ENCODE measurements at places on chromosomes 5 and 9.

DNA sequence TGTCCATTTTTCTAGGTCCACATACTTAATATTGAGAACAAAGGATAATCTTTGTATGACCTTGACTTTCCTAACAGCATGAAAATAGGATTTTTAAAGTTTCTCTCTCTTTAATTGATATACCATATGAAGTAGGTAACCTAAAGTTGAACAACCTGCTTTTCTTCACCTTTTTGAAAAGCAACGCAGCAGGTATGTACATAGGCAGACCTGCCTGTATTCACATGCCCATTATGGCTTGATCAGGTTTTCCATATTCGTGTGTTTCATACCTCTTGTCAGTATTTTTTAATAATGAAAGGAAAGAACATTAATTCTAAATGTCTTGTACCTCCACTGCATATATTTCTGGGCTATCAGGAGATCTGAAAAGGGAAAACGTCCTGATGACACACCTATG, 1.5 kb upstream of the ADAMTSL1 start:
- no peak for DNase-seq

GRCh38 chr5:1468247-1468612, 23.0 kb upstream of the SLC6A3 start:
- no peak for DNase-seq

DNA sequence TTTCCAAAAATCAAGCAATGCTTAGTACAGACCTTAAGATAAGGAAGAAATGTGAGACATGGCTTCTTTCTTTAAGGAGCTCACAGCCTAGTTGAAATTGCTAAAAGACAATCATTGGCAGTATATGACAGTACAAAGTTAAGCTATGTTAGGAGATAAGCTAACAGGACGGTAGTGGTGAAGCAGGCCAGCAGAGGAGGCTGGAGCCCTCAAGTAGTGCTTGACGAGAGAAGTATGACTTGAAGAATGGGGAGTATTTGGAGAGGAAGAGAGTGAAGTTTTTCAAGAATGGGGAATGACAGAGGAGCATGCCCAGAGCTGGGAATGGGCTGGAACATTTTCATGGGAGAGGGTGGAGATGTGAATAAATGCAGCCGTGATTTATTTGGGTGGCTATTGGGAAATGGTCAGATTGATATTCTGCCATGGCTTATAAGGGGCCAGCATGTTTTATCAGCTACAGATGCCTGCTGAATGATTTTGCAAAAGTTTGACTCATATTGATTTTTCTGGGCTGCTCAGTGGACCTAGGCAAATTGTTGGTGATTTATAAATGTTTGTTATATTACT, 43.7 kb downstream of the LURAP1L start:
- DNase-seq, result no peak

DNA sequence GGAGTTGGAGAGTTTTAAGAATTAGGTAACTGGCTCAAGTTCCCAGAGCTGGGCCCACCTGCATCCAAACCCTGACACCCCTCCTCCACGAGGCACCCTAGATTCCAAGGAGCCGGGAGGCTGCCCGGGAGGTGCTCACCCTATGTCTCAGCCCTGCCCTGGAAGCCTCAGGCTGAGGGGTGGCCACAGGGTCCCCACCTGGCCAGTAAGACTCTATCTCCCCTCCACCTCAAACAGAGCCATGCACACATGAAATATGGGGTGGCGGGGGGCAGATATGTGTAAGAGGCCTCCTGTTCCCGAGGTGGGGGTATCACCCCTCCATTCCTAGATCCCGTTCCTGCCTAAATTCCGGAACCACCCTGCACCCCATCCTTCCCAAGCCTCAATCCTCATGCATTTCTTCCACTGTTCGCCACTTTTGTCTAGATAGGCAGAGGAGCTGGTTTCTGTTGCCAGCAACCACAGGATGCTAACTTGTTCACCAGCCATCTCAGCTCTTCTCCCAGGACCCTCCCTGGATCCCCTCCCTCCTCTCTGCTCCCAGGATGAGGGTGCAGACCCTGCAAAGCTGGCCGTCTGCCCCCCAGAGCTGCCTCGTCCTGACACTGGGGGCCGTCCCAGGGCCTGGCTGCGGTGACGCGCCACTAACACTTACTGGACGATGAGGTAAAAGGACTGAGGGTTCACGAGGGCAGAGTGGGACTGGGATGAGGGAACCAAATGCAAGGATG, 44.1 kb downstream of the COL23A1 start:
- no peak for DNase-seq

GRCh38 chr9:113556877-113557593, 93.5 kb downstream of the RGS3 start:
- DNase-seq, result no peak

- no peak for DNase-seq
Measured at GRCh38 chr5:16866795-16867576, 69.1 kb downstream of the MYO10 start.

- DNase-seq, result no peak
Measured at GRCh38 chr9:131635285-131635684, 90.0 kb downstream of the PRRT1B start.

- no peak for DNase-seq
Measured at GRCh38 chr5:68242743-68243142, 27.2 kb downstream of the PIK3R1 start.

GRCh38 chr5:39273314-39273954, 54.1 kb upstream of the FYB1 start:
- no peak for DNase-seq

DNA sequence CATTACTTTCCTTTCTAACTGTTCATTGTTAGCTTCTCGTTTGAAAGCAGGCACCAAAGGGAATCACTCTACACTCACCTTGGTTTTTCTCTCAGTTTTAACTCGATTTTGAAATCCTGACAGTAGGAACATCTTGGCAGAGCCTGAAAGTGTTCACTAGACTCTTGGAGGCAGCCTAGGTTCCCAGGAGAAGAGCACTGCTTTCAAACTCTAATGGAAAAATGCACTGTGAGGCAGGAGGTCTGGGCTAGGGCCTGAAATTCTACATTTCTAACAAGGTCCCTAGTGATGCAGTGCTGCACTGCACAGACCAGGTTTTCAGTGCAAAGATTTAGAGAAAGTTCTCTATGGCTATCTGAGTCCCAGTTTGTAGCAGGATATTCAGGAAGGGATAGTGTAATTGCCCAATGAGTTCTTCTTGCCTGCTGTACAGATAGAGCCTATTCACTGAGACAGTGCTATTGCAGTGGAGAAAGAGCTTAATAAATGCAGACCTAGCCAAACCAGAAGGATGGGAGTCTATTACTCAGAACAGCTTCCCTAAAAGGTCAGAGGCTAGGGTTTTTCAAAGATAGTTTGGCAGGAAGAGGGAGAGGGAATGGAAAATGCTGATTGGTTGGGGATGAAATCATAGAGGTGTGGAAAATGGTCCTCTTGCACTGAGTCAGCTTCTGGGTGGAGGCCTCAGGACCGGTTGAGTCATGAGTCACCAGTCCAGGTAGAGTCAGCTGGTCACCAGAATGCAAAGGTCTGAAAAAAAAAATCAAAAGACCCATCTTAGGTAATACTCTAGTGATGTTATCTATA, 153.9 kb downstream of the GPBP1 start:
- no peak for DNase-seq

GRCh38 chr5:83026930-83027687, 50.1 kb downstream of the TMEM167A start:
- no peak for DNase-seq

DNA sequence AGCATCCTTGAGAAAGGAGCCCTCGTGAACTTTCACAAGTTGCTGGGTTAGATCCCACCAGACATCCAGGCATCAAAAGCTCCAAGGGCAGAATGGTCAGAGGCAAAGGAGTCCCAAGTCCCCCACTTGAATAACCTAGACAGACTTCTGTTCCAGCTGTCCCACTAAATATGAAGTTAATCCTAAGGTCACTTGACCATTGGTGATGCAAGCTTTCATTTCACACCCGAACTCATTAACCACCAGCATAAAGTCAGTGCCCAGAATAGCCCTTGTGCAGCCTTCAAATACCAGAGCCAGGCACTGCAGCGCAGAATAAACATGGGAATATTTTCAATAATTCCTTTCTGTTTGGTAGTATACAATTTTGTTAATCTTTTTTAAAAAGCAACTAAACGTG, 28.9 kb downstream of the OXCT1 start:
- no peak for DNase-seq

DNA sequence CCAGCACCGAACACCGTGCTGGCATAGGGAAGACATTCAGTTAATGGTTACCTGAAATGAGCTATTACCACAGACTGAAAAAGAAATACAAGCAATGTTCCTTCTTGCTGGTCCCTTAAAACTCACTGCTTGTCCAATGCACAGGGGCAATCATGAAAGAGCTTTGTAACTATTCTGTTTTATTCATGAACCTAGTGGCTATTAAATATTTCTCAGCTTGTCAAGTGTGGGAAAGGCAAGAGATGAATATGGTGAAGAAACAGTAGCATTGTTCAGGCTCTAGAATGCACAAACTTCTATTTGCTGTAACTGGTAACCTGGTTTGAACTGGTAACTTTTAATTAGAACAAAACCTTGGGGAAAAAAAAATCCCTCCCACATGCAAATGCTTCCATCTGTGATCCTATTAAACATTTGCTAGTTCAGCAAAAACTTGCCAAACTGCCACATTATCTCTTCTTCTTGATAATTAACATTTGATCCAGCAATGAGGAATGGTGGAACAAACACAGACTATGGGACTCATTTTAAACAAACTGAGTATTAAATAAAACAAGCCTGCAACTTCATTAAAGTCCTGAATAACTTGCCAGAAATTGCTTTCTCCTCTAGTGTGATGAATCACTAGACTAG, 36.1 kb downstream of the YIPF5 start:
- no peak for DNase-seq

DNA sequence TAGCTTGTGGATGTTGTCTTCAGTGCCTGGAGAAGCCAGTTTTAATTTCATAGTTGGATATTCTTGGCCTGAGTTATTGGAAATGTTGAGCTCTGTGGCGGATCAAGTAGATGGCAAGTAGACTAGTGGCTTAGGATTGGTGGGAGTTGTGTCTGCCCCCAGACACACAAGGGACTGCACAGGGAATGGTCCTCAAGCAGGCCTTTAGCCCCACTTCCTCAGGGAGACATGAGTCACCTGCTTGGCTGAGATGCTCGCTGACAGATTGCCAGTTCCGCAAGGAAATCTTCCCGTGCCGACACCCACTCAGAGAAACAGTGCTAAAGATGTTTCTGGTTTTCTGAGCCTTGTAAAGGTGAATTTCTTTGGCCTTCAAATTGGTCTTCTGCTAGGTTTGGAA, 18.8 kb upstream of the CATSPER3 start:
- no peak for DNase-seq

DNA sequence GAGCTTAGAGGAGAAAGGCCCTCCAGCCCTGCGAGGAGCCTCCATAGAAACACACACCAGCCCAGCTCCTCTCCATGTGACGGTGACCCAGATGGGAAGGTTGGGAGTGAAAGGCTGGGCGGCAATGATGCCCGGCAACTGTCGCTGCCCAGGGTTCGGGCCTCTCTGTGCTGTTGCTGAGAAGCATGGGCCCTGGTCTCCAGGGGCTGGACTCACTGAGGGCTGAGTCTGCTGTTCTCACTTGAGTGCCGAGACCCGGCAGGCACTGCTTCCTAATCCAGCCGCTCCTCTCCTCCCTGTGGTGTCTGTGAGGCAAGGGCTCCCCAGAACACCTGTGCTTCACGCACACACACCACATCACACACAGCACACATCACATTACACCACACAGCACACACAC, 493.6 kb downstream of the GADD45G start:
- no peak for DNase-seq

DNA sequence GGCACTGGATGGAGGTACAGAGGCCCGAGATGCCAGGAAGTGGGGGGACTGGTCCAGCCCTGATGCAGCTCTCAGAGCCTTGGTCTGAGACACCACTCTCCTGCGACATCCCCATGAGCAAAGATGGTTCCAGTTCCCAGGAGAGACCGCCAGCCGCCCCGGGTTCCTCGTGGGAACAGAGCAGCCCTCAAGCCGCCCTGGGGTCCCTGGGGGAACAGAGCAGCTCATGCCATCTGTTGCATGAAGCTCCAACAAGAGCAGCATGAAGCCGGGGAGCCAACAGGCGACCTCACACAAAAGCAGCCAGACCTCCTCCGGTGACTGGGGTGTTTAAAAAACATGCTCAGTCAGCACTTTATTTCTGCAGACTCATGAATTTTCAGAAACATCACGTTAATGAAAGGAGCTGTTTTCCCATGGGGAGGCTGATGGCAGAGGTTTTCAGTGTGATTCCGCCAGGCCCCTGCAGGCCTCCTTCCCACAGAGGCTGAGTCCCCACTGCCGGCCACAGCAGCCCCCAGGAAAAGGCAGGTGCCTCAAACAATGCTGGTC, 6.2 kb downstream of the SLC6A18 start:
- DNase-seq, result no peak

DNA sequence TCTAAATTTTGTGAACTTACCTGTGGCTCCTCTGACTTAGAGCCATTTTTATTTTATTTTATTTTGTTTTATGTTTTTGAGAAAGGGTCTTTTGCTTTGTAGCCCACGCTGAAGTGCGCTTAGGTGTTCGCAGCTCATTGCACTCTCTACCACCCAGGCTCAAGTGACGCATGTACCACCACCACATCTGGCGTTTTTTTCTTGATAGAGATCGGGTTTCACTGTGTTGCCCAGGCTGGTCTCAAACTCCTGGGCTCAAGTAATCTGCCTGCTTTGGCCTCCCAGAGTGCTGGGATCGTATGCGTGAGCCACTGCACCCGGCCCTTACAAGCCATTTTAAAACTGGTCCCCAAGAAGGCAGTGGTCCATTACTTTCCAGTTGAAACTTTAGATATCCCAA, 18.5 kb downstream of the MATR3 start:
- no peak for DNase-seq

- DNase-seq, result no peak
Measured at GRCh38 chr9:106450549-106450948, 412.4 kb upstream of the ZNF462 start.

DNA sequence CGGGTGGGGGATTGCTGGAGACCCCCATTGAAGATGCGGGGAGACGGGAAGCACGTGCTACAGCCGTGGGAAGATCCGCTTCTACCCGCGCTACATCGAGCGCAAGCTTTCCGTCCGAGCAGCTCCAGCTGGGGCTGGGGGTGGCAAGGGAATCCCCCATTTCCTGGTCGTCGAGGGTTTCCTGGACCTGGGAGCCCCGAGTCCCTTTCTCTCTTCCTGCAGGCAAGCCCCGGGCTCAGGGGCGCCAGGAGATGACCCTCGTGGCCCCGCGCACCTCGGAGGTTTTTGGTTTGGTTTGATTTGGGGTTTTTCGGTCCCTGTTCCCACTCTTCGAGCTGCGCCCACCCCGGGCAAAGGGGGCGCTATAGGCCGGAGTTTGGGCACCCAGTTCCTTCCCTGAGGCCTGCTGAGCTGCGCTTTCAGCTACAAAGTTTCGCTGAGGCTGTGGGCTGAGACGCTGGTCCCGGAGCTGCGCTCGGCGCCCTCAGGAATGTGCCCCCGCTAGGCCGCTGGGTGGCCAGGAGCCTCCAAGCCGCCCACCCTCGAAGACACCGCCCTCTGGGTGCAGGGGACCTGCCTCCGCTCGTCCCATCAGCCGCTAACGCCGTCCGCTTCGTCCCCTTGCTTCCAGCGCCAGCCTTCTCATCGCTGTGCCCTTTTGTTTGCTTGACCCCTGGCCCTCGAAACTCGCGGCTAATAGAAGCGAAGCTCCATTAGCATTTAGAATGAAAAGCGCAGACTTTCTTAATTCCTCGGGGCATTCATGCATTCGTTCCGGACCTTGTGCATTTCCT, 2.9 kb downstream of the NR4A3 start:
- DNase-seq, result peak; percentile 70

Data from GM12891 (cell line).